ENCODE measurements at places on chromosomes 3 and 15. TPM values are rescaled to one million over a fixed set of nuclear protein-coding genes. Genes with fewer than 3 reads are reported as not detected.

BFSP2 gene
- total RNA-seq = not detected

DNA sequence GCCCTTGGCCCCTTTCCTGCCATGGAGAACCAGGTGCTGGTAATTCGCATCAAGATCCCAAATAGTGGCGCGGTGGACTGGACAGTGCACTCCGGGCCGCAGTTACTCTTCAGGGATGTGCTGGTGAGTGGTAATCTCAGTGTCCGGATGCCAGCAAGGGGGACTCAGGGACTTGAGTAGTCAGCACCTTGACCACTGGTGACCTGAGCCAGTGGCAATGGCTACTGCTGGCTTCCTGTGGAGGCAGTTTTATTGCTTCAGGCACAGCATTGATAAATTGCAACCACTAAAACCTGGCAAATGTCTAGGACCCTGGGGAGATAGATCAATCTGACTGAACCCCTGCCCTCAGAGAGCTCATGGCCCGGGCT, 830 bp downstream of the MAP2K5 start:
- H3K27ac ChIP-seq = peak overlapping the region; percentile 95
- H3K36me3 ChIP-seq = no peaks in the 10 kb centered on the region
- DNase-seq = peak; percentile 20
- peak overlapping the region; percentile 68 for H3K4me3 ChIP-seq
- H3K4me1 ChIP-seq = peaks cover 5% of the 10 kb centered on the region
- H3K27me3 ChIP-seq = no peaks in the 10 kb centered on the region

DNA sequence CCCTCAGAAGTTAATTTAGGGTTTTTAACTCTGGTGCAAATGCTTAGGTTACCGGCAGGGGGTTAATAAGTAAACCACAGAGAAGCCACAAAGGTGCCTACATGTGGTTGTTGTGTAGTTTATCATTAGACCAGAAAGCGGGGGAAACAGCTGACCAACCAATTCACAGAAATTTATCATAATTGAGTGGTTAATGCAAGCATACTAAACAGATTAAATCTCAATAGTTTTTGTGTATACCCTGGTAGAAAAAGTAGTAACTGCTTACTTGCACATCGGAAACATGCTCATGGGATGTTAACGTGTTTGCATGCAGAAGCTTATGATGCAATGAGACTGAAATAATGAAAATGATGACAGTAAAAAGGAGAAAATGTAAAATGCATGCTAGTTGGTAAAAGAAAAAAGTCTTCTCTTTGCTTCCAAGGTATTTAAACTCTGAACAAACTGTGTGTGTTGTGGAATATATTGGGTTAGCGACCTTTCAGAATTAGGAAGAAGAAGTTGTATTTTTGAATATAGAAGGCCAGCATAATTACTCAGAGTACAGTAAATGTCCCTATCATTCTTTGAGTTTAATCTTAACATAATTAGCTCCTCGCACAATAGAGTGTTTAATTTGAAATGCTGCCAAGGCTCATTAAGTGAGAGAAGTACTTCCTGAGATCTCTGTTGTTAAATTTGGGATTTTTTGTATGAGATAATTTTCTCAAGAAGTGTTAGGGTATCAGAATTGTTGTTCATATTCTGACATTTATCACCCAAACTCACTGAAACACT, 316.2 kb downstream of the PTPRG start:
- H3K4me3 ChIP-seq = no peak overlapping the region
- no peak overlapping the region for H3K27ac ChIP-seq
- no peaks in the 10 kb centered on the region for H3K27me3 ChIP-seq

GRCh38 chr3:140093742-140094141, 158.8 kb downstream of the CLSTN2 start:
- H3K36me3 ChIP-seq = no peaks in the 10 kb centered on the region
- H3K27ac ChIP-seq = no peak overlapping the region
- H3K27me3 ChIP-seq = no peaks in the 10 kb centered on the region

- H3K27ac ChIP-seq = no peak overlapping the region
- DNase-seq = no peak
- no peaks in the 10 kb centered on the region for H3K36me3 ChIP-seq
- no peak overlapping the region for H3K4me3 ChIP-seq
Measured at GRCh38 chr15:29959384-29960137, 123.2 kb upstream of the GOLGA8J start.

Measured in lung (tissue), 17 donors.